Pulmonary artery endothelial cell (primary cell): ENCODE measurements at places on chromosomes 3 and 15.

DNA sequence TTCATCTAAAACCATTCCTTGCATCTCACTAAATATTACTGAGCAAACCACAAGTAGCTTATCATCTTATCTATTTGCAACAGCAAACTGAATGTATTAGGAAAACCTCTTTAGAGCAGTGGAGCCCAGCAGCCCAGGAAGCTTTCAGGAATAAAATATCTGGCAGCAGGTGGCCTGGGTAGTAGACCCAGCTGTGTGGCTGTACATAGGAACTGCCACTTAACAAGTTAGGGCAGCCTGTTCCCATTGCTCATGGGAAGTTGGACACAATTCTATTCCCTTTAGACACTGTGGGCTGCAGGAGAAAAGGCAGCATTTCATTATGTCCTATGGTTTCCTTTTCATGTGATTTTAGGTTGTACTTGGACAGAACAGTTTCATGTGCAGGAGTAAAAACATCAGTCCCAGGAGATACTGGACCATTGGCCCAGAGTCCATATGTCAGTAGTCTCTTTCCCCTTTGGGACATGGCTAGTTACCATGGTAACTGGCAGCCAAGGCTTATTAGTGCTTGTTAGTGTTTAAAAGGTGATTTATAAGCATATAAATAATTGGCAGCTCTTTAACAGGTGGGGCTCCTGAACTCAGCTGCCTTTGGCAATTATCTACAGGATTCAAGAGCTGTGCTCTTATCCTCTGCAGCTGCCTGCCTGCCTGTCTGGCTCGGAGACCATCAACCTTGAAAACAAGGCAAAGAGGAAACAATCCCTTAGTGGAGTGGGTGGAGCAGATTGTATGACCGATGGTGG, 28.9 kb upstream of the LSAMP start:
- no peak for DNase-seq

DNA sequence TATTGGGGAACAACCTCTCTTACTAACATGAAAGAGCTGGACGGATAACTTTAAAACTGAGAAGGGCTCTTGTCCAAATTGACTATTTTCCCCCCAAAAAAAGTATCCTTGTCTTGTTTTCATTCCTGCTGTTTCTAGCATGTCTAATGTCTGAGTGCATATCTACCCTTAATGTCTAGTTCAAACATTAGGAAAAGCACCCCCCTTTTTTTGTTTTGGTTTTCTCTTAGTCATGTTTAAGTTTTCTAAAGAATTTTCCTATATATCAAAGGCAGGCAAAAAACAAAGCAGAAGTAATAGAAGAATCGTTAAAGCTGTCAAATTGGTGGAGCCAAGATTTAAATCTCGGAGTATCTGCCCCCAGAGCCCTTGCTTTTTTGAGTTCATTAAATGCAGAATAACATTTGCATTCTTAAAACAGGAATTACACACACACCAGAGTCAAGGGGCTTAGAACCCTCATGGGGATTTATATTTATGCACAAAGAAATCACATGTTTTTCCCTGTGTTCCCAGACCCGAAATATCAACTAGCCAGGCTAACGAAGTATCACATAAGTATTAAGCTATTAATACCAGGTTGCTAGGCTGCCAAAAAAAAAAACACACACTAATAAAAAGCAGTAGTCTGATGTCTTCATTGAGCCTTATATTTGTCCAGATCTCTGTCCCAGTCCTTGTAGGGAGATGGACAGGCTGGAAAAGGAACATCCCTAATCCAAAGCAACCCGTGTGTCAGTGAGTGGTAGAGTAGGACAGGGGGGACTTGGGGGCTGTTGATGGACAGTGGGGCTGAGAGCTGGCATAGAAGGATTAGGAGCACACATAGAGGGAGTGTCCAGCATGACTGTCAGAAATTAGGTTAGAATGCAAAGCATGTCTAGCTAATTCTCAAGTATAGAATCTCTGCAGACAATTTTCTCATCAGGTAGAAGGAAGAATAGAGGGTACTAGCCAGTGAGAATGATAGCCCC, 103.6 kb upstream of the BFSP2 start:
- no peak for DNase-seq

- no peak for DNase-seq
Observed at GRCh38 chr3:40658305-40658704, 133.5 kb downstream of the ZNF621 start.

DNA sequence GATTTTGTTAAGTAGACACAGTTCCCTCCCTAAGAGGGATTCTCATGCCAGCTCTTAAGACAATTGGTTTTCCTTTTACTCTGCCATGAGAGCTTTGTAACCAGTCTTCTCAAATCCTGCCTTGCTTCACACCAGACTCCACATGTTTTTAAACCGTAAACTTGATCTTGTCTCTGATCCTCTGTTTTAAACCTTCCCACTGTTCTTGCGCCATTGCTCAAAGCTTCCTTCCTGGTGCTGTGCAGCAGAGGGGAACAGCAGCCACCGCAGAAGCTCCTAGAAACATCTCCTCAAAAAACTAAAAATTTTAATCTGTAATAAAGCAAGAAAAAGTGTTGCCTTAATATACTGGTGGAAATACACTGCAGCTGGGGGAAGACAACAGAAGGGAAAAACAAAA, 154.5 kb upstream of the SATB1 start:
- DNase-seq, result no peak

DNA sequence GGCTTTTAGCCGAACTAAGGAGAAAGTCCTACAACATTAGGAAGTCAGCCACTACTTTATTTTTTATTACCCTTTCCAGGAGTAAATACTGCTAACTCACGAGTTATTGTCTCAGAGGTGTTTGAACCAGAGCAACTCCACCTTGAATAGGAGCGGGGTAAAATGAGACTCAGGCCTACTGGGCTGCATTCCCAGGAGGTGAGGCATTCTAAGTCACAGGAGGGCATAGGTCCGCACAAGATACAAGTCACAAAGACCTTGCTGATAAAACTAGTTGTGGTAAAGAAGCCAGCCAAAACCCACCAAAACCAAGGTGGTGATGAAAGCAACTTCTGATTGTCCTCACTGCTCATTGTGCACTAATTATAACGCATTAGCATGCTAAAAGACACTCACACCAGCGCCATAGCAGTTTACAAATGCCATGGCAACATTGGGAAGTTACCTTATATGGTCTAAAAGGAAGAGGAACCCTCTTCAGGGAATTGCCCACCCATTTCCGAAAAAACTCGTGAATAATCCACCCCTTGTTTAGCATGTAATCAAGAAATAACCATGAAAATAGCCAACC, 555.9 kb downstream of the IGSF11 start:
- no peak for DNase-seq

DNA sequence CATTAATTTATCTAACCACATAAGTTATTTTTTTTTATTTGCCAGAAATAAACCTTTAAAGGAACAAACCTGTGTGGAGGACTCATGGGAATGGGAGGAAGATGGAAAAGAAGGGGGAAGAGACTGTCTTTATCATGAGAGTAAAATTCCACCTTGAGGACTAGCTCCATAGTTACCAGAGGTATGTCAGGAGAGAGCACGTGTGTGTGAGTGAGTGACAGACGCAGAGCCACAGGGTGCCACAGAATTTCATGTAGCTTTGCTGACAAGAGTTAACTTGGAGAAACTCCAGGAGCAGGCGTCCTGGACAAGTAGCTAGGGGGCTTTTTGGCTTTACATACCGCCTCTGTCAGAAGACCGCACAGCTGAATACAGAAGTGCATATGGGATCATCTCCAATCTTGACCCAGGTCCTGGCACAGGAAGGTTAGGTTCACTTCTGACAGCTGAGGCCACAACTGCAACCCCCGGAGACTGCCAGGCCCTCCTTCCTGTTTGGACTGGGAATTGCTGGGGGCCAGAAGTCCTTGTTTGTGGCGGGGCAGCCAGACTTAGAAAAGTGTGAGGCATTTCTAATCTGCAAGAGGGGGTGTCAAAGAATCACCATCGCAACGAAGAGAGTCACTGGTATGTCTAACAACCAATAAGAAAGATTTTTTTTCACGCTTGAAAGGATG, 197.8 kb upstream of the TPM1 start:
- DNase-seq, result no peak

DNA sequence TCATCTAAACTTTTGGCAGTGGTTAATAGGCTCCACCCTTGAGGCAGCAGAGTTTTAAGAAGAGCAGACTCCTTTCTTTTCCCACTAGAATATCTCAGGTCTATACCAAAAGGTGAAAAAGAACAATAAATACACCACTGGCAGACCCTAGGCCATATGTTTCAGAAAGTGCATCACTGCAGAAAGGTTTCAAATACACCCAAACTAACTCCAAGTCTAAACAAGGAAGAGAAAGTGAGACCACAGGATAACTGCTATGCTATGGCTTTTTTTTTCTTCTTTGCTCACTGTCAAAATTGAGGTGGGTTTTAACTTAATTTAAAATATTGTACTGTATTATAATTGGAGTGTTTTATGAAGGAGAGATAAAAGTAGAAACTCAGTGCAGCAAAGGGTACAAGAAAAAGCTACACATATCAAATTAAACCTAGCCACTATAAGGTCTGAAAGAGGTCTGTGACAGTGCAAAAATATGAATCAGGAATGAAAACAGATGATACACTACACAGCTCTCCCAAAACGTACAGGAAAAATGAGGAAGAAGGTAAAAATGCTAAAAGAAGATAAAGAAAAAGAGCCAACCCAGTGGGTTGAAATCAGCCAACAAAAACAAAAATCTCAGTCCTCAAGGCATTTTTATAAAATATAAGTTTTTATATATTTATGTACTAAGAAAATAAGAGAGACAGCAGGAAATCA, 8.4 kb downstream of the SNX4 start:
- no peak for DNase-seq

- no peak for DNase-seq
Observed at GRCh38 chr15:89898614-89899294, 5.0 kb upstream of the AP3S2 start.

- DNase-seq, result no peak
Observed at GRCh38 chr15:72358650-72359171, 17.1 kb downstream of the HEXA start.

DNA sequence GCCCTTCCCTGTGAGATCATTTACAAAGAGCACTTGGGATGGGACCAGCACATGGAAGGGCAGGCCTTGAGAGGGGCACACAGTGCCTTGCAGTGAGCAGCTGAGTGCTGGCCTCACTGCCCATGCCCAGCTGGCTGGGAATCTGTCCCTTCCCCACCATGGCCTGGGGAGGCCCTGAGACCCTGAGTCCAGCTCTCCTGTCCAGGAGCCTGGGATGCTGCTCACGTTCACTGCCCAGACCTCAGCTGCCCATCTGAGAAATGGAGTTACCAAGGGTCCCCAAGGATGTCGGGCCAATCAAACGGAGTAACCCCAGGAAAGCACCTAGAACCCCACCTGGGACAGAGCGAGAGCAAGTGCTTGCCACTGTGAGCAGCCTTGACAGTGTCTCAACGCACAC, 35.6 kb downstream of the WNT7A start:
- DNase-seq, result no peak

DNA sequence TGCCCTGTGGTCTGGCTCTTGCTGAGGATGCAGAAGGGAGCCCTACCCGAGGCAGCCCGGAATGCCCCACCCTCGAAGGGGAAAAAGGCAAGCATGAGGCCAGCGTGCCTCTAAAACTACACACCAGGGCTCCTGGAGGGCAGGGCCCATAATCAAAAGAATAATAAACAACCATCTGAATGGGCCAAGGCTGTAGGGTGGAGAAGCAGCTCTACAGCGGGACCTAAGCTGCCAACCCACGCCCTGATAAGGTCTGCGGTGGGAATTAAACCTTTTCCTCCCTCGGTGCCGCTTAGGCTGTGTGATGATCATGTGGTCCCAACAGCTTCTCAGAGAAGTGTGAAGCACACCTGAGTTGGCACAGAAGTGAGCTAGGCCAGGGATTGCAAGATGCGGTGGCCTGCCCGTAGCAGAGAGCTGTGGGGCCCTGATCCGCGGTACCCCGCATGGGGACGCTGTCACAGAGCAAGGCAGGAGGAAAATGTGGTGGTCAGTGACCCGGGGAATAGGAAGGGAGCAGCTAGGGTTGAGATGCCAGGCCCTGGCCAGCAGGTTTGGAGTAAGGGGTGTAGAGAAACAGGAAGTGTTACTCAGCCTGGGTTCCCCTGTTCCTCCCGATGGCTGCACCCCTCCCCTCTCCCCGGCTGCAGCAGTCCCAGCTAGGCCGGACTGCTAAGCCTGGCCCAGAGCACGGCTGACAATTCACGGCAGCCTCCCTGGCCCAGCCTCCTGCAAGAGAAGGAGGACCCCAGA, 1.1 kb upstream of the C15orf62 start:
- DNase-seq, result no peak

DNA sequence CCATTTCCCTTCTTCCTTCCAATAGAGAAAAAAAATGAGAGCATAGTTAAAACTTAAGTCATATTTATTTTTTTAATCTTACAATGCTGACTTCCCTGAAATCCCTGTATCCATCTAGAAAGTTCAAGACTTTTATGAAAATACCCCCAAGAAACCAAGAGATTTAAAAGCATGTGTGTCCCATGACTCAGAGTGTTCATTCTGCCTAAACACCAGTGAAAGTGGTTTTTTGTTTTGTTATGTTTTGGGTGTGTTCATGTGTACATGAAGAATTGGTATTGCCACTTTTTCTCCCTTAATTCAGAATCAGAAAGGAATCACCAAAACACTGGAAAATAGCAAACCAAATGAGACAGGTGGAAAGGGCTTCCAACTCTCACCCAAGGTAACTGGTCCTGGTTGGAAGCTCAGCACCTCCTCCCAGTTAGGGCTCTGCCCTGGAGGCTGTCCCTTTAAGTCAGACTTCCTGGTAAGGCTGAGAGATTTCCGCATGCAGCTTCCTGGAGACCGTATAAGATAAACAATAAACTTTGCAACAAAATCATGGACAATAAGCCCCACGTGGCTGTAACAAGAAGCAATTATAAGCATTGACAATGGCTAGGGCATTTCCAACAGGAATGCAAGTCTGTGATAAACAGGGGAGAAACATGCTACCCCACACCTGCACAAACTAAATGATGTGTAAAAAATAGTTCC, 121.9 kb upstream of the ARHGEF3 start:
- DNase-seq, result peak; percentile 98

DNA sequence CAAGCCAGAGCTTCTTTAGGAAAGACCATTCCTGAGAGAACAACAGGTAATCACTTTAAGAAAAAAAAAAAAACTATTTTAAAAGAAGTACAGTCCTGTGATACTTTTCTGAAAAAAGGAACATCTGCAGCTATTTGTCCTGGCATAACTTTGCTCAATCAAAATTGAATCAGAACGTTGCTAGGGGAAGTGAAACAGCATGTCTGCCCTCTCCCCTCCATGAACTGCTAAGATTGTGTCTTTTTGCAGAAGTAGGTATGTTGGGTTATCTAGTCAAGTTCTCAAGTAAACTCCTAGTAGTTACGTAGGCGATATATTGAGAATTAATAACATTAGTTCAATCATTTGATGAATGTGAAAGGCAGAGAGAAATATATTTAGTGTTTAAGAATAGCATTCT, 1013.3 kb downstream of the TUSC7 start:
- no peak for DNase-seq

- DNase-seq, result no peak
Observed at GRCh38 chr3:196947136-196947859, 5.0 kb upstream of the NCBP2 start.
